Trophoblast cell (in vitro differentiated cells and primary cell): ENCODE measurements at places on chromosomes 5 and 9.

DNA sequence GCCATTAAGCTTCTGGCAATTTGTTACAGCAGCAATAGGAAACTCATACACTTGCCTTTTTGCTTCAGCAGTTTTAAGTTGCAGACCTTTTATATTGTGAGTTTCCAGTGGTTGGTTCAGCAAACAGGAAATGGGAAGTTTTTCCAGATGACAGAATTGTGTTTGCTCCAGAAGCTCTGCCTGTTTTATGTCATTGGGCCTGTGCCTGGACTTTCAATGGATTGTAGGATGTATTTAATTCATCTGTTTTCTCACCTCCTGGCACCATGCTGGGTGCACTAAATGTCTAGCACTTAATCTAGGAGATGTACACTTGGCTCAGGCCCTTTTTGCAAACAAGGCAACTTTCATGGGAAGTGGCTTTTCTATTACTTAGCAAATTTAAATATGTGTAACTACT lies 100.4 kb upstream of the CLINT1 start:
- no peaks in the 10 kb centered on the region for H3K27me3 ChIP-seq
- no peak for DNase-seq
- H3K4me3 ChIP-seq, result no peak overlapping the region
- no peak overlapping the region for H3K27ac ChIP-seq
- H3K4me1 ChIP-seq, result peaks cover 3% of the 10 kb centered on the region

- peak; percentile 87 for DNase-seq
- no peaks in the 10 kb centered on the region for H3K4me1 ChIP-seq
- no peak overlapping the region for H3K4me3 ChIP-seq
- peaks cover 3% of the 10 kb centered on the region for H3K36me3 ChIP-seq
- no peaks in the 10 kb centered on the region for H3K27me3 ChIP-seq
Measured at GRCh38 chr9:112233769-112234168, 58.7 kb upstream of the SUSD1 start.

DNA sequence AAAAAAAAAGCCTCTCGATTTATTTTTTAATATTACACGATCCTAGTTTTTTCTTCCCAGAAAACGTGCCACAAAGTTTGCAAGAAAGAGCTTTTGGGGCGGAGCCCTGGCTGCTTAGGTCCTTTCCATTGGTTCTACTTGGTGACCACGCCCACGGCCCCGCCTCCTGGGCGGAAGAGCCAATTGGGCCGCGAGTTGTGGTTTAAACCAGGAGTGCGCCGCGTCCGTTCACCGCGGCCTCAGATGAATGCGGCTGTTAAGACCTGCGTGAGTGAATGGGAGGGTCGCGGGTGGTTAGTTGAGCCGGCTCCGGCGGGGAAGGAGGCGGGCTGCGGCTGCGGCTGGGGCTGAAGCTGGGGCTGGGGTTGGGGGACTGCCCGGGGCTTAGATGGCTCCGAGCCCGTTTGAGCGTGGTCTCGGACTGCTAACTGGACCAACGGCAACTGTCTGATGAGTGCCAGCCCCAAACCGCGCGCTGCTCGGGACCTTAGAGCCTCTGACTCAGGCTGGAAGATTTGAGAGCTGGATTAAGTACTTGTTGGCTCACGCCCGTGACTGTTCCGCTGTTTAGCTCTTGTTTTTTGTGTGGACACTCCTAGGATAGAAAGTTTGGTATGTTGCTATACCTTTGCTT lies at the start of gene PTTG1:
Gene PTTG1, plus strand, starts transcription at position 231 of the 634 bp plus-strand sequence. CDS start 458 bp downstream, outside the sequence.
- H3K4me1 ChIP-seq, result peaks cover 10% of the 10 kb centered on the region
- peak within 1 kb of the TSS; percentile 58 for H3K27ac ChIP-seq
- DNase-seq, result peak; percentile 98
- peak within 1 kb of the TSS; percentile 78 for H3K4me3 ChIP-seq

GRCh38 chr5:932151-932627 lies 39.5 kb downstream of the TRIP13 start:
- no peaks in the 10 kb centered on the region for H3K4me1 ChIP-seq
- no peak for DNase-seq
- peaks cover 2% of the 10 kb centered on the region for H3K27me3 ChIP-seq
- no peaks in the 10 kb centered on the region for H3K36me3 ChIP-seq
- no peak overlapping the region for H3K27ac ChIP-seq
- H3K4me3 ChIP-seq, result peak overlapping the region; percentile 29

- H3K27me3 ChIP-seq, result no peaks in the 10 kb centered on the region
- peak overlapping the region; percentile 86 for H3K4me3 ChIP-seq
- H3K36me3 ChIP-seq, result no peaks in the 10 kb centered on the region
- H3K4me1 ChIP-seq, result peaks cover 2% of the 10 kb centered on the region
Measured at GRCh38 chr5:107671742-107672210, 1.0 kb upstream of the EFNA5 start.

DNA sequence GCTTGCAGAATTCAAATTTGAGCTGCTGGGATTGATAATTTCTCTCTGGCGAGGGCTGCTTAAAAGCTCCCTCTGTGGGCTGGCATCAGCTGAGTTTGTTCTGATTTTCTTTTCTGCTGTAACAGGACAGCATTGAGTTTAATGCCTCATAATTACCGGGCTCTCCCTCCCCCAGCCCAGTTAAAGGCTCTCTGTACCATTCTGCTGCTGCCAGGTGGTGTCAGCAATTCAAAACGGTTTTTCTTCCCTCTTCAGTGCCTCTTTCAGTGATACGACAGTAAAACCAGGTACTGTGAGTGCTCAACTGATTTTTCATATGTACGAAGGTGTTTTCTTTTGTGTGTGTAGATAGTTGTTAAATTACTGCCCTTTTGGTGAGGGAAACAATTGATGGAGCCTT lies 509.3 kb upstream of the CTNND2 start:
- H3K36me3 ChIP-seq, result no peaks in the 10 kb centered on the region
- no peaks in the 10 kb centered on the region for H3K4me1 ChIP-seq
- H3K4me3 ChIP-seq, result no peak overlapping the region
- DNase-seq, result no peak
- no peaks in the 10 kb centered on the region for H3K27me3 ChIP-seq
- H3K27ac ChIP-seq, result no peak overlapping the region

GRCh38 chr5:125607018-125607417 lies 816.2 kb upstream of the GRAMD2B start:
- no peak overlapping the region for H3K4me3 ChIP-seq
- H3K4me1 ChIP-seq, result no peaks in the 10 kb centered on the region
- DNase-seq, result peak; percentile 41
- H3K27ac ChIP-seq, result no peak overlapping the region

DNA sequence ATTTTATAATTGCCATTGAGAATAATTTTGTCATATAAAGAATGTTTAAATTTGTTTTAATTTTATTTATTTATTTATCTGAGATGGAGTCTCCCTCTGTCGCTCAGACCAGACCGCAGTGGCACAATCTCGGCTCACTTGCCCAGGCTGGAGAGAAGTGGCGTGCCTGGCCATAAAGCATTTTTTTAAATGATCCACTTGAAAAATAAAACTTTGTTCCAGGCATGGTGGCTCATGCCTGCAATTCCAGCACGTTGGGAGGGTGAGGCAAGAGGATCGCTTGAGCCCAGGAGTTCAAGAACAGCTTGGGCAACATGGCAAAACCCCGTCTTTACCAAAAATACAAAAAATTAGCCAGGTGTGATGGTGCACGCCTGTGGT lies 2.1 kb upstream of the SIT1 start:
- peaks cover 10% of the 10 kb centered on the region for H3K4me1 ChIP-seq
- H3K4me3 ChIP-seq, result no peak overlapping the region
- no peaks in the 10 kb centered on the region for H3K36me3 ChIP-seq
- H3K27ac ChIP-seq, result no peak overlapping the region
- no peaks in the 10 kb centered on the region for H3K27me3 ChIP-seq

- no peaks in the 10 kb centered on the region for H3K27me3 ChIP-seq
- DNase-seq, result no peak
- H3K4me1 ChIP-seq, result no peaks in the 10 kb centered on the region
- no peak overlapping the region for H3K27ac ChIP-seq
Measured at GRCh38 chr5:2674456-2674855, 77.0 kb downstream of the IRX2 start.

- H3K27me3 ChIP-seq, result no peaks in the 10 kb centered on the region
- H3K4me3 ChIP-seq, result no peak overlapping the region
- no peaks in the 10 kb centered on the region for H3K36me3 ChIP-seq
- no peak overlapping the region for H3K27ac ChIP-seq
- no peak for DNase-seq
- no peaks in the 10 kb centered on the region for H3K4me1 ChIP-seq
Measured at GRCh38 chr5:20360263-20360662, 372.3 kb upstream of the CDH18 start.

- DNase-seq, result no peak
- H3K4me3 ChIP-seq, result no peak overlapping the region
- H3K27me3 ChIP-seq, result no peaks in the 10 kb centered on the region
Measured at GRCh38 chr5:1519631-1520210, 4.0 kb downstream of the LPCAT1 start.

DNA sequence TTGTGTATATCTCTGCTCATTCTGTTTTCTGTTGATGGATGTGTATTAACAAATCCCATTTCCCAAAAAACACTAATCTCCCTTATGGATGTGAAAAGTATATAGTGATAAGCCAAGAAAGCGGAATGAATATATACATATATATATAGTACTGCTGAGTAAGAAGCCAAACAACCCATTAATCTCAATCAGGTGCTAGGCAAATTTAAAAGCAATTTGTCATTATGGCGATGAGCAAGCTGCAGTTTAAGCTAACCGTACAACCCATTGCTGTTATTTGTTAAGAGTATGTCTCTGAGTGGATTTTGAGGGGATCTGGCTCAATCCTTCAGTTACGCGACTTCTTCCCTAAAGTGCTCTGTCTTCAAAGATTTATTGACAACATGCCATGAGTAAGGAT lies 640.4 kb upstream of the ARRDC3 start:
- no peaks in the 10 kb centered on the region for H3K36me3 ChIP-seq
- no peak overlapping the region for H3K4me3 ChIP-seq
- no peak for DNase-seq
- H3K4me1 ChIP-seq, result no peaks in the 10 kb centered on the region
- H3K27me3 ChIP-seq, result no peaks in the 10 kb centered on the region

- peaks cover 5% of the 10 kb centered on the region for H3K36me3 ChIP-seq
- DNase-seq, result peak; percentile 92
- peak overlapping the region; percentile 99 for H3K27ac ChIP-seq
- H3K27me3 ChIP-seq, result no peaks in the 10 kb centered on the region
- H3K4me1 ChIP-seq, result peaks cover 40% of the 10 kb centered on the region
- no peak overlapping the region for H3K4me3 ChIP-seq
Measured at GRCh38 chr9:121286973-121287741, 19.2 kb downstream of the GSN start.

DNA sequence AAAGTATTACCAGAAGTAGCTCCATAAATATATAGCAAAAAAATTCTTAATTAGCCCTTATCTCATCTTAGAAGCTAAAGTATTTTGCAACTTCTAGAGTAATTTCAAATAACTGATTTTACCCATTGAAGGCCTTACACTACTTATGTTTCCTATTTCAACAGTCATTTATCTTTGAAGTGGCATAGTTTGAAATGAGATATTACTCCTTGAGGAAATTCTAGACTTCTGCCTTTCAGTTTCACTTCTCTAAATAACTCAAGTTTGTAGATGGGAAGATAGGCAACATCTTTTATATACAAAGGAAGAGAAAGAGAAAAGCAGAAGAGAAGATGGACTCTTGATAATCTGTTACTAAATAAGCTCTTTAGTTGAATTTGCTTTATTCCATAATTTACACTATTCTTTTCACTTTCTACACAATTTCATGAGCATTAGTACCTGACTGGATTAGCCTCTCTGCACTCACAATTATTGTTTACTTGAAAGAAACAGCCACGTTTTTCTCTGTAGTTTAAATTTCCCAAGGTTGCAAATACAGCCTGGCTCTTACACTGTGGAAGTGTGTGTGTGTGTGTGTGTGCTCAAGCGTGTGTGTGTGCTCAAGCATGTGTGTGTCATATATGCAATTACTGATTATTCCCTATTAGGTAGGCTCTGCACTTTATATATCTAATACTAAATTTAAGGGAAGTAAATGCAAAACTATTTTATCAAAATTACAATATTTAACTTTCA lies 60.6 kb upstream of the EMB start:
- DNase-seq, result no peak
- H3K27ac ChIP-seq, result no peak overlapping the region
- H3K36me3 ChIP-seq, result no peaks in the 10 kb centered on the region
- H3K4me1 ChIP-seq, result no peaks in the 10 kb centered on the region

- no peaks in the 10 kb centered on the region for H3K4me1 ChIP-seq
- no peak overlapping the region for H3K27ac ChIP-seq
- DNase-seq, result no peak
- H3K36me3 ChIP-seq, result no peaks in the 10 kb centered on the region
- no peak overlapping the region for H3K4me3 ChIP-seq
- H3K27me3 ChIP-seq, result no peaks in the 10 kb centered on the region
Measured at GRCh38 chr9:15778861-15779260, 226.0 kb downstream of the CCDC171 start.

GRCh38 chr5:2670940-2671339 lies 80.5 kb downstream of the IRX2 start:
- no peak overlapping the region for H3K4me3 ChIP-seq
- H3K4me1 ChIP-seq, result no peaks in the 10 kb centered on the region
- no peak for DNase-seq
- H3K27ac ChIP-seq, result no peak overlapping the region
- no peaks in the 10 kb centered on the region for H3K36me3 ChIP-seq

GRCh38 chr5:175253597-175253996 lies 190.4 kb downstream of the DRD1 start:
- no peak overlapping the region for H3K4me3 ChIP-seq
- no peaks in the 10 kb centered on the region for H3K27me3 ChIP-seq
- no peak for DNase-seq
- no peaks in the 10 kb centered on the region for H3K36me3 ChIP-seq

- H3K27ac ChIP-seq, result no peak overlapping the region
- peaks cover 67% of the 10 kb centered on the region for H3K27me3 ChIP-seq
- peak; percentile 6 for DNase-seq
- H3K36me3 ChIP-seq, result no peaks in the 10 kb centered on the region
- peaks cover 13% of the 10 kb centered on the region for H3K4me1 ChIP-seq
- peak overlapping the region; percentile 61 for H3K4me3 ChIP-seq
Measured at GRCh38 chr9:1051210-1051583, 1.0 kb downstream of the DMRT2 start.

GRCh38 chr5:143031781-143032580 lies 261.8 kb downstream of the ARHGAP26 start:
- no peak overlapping the region for H3K4me3 ChIP-seq
- no peak overlapping the region for H3K27ac ChIP-seq
- no peaks in the 10 kb centered on the region for H3K36me3 ChIP-seq
- DNase-seq, result no peak
- no peaks in the 10 kb centered on the region for H3K4me1 ChIP-seq

GRCh38 chr5:157612581-157612980 lies 37.0 kb upstream of the ADAM19 start:
- DNase-seq, result peak; percentile 92
- peaks cover 29% of the 10 kb centered on the region for H3K4me1 ChIP-seq
- peak overlapping the region; percentile 35 for H3K27ac ChIP-seq
- H3K4me3 ChIP-seq, result no peak overlapping the region

DNA sequence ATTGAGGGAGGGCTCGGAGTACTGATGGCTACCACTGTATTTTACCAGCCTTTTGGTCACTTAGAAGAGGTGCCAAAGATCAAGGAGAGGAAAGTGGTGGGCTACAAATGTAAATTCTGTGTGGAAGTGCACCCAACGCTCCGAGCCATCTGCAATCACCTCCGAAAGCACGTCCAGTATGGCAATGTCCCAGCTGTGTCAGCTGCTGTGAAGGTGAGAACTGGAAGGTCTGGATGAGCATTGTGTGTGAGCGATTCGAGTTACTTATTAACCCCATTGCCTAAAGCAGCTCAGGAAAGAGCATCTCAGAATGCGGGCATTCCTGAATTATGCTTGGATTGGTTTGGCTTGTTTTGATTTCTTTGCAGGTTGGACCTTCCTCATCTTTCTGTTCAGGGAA lies 67.5 kb downstream of the ZNF462 start:
- H3K4me1 ChIP-seq, result peaks cover 16% of the 10 kb centered on the region
- no peak for DNase-seq
- peaks cover 72% of the 10 kb centered on the region for H3K36me3 ChIP-seq
- H3K27ac ChIP-seq, result no peak overlapping the region
- no peaks in the 10 kb centered on the region for H3K27me3 ChIP-seq
